ENCODE measurements at places on chromosomes 7 and 10.
A peak's percentile ranks its signal among the peaks of the same experiment; 100 is the strongest.

DNA sequence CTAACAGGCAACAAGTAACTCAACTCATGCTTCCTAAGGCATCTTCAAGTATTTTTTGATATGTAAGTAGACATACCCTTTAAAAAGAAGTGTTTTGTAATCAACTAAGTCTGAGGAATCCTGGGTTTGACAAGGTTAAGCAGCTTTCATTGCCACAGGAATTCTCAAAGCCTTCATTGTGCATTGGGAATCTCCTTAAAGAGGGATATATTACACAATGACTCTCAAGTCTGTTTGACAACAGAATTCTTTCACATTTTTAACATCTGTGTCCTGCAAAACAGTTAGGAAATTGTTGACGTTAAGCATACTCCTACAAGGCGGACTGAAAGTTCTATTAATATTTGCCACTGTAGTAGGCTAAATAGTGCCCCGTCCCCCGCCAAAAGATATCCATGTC lies 71.4 kb downstream of the SGMS1 start:
- DNase-seq = no peak
- peaks cover 7% of the 10 kb centered on the region for H3K4me1 ChIP-seq
- no peak overlapping the region for H3K27ac ChIP-seq
- no peak overlapping the region for H3K4me3 ChIP-seq

GRCh38 chr7:24829787-24830186 lies 72.5 kb upstream of the GSDME start:
- peaks cover 72% of the 10 kb centered on the region for H3K36me3 ChIP-seq
- no peaks in the 10 kb centered on the region for H3K27me3 ChIP-seq
- no peak overlapping the region for H3K4me3 ChIP-seq
- peaks cover 81% of the 10 kb centered on the region for H3K4me1 ChIP-seq
- H3K27ac ChIP-seq = no peak overlapping the region

DNA sequence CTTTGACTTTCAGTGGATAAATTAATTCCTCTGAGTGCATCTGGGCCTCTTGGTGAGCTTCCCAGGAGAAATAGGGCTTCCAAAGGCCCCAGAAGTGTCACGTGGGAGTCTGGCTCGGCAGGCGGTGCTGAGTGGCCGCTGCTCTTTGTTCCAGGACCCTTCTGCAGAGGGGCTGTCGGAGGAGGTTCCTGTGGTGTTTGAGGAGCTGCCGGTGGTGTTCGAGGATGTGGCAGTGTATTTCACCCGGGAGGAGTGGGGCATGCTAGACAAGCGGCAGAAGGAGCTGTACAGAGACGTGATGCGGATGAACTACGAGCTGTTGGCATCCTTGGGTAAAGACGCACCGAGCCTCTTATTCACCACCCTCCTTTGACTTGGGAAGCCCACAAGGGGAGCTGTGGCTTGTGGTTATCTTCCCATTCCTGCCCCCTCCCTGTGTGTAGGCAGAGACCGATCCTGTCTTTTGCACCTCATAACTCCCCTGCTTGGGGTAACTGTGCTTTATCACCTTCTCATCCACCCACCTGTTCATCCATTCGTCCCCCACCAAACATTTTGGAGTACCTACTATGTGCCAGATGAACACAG lies 11.9 kb downstream of the ZNF862 start:
- DNase-seq = no peak
- H3K4me3 ChIP-seq = no peak overlapping the region
- H3K27me3 ChIP-seq = no peaks in the 10 kb centered on the region
- peaks cover 25% of the 10 kb centered on the region for H3K36me3 ChIP-seq

GRCh38 chr7:20030915-20031362 lies 186.2 kb downstream of the MACC1 start:
- H3K4me1 ChIP-seq = no peaks in the 10 kb centered on the region
- peaks cover 3% of the 10 kb centered on the region for H3K27me3 ChIP-seq
- no peak overlapping the region for H3K27ac ChIP-seq
- no peak overlapping the region for H3K4me3 ChIP-seq

- DNase-seq = no peak
- peaks cover 63% of the 10 kb centered on the region for H3K4me1 ChIP-seq
- H3K27ac ChIP-seq = peak overlapping the region; percentile 88
- H3K4me3 ChIP-seq = peak overlapping the region; percentile 96
- H3K36me3 ChIP-seq = peaks cover 32% of the 10 kb centered on the region
- H3K27me3 ChIP-seq = no peaks in the 10 kb centered on the region
These were observed 2.5 kb downstream of the GIMAP7 start for GRCh38 chr7:150516956-150517745.

DNA sequence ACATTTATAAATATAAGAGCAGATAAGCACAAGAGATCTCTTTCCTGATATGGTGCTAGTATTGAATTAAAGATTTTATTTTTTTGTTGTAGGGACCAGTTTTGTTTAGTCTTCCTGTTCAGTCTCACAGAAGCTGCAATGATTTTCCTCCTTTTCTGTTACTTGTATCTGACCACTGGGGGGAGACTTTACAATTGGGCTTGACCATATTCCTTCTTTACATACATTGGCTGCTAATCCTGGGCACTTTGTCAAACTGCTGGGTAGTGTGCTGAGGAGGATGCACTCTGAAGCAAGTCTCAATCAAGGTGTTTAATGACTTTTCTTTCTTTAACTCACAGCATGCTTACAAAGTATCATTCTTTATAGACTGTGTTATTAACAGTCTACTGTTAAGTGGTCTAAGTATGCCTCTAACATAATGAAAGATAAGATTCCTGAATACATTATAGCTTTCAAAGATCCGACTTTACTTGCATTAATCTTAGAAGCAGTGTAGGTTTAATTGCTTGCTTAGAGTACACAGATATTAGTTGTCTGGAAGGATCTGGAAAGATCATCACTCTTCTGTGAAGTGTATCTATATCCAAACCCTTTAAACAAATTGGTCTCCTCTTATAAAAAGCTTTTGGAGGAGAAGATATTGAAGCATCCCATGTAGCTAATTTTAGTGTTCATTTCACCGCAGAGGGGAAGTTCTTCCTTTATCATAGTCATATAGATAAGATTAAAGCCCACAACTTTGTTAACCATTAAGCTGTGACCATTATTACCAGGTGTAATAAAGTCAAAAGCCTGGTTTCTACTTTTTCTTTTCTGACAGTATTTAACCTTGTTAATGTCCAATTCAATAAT lies 3.1 kb downstream of the PALS2 start:
- peaks cover 9% of the 10 kb centered on the region for H3K27me3 ChIP-seq
- H3K4me3 ChIP-seq = peak overlapping the region; percentile 40
- H3K27ac ChIP-seq = no peak overlapping the region
- DNase-seq = no peak
- peaks cover 5% of the 10 kb centered on the region for H3K36me3 ChIP-seq

All from activated T-helper 1 cell treated with anti-CD3 and anti-CD28 coated beads, Interleukin-12 subunit alpha, Interleukin-12 subunit beta, Interleukin-2, Interleukin-4 antibody, amounts not matched to agents 30 ng/mL and 10 ng/mL and 1 ng/mL, durations not matched to agents 14 hours and 24 hours and 36 hours (primary cell).